Gastrocnemius medialis (tissue), 4 donors: ENCODE measurements at places on chromosomes 1 and 21. TPM values are rescaled to one million over a fixed set of nuclear protein-coding genes. Genes with fewer than 3 reads are reported as not detected.

MYOG gene
- total RNA-seq: 146 TPM

DNA sequence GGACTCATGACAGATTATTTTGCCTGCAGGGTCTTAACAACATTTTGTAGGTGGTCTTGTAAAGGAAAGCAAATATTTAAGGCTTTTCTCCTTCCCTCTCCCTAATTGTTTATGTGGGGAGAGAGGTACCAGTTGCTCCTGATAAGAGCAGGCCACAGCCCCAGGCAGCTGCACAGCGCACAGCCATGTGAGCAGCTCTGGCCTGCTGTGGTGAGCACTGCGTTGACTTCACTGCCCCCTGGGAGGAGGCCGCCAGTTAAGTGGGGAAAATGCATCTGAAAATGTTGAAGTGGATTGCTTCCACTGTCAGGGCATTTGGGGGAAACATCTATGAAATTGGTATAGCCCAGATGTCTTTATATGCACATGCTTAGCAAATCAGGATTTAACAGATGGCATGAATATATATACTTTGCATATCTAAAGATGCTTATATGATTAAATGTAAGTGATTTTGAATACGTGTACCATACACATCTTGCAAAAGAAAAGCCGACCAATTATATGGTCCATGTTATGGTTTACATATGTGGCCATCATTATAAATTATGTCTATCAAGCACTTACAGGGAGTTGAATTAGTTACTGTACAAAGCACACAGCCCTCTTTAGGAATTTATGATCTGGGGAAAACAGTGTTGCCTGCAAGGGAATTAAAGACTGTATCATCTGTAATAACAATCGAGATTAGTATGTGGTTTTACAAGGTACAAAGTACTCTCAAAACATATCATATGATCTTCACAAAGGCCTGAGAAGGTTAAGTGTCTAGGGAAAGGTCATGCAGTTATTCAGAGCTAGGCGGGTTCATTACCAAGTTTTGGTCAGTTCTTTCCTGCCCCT is 132.1 kb downstream of the RHOU start:
- DNase-seq: no peak
- H3K4me3 ChIP-seq: no peak overlapping the region
- H3K27me3 ChIP-seq: no peaks in the 10 kb centered on the region
- no peaks in the 10 kb centered on the region for H3K36me3 ChIP-seq
- no peak overlapping the region for H3K27ac ChIP-seq
- no peaks in the 10 kb centered on the region for H3K4me1 ChIP-seq

DNA sequence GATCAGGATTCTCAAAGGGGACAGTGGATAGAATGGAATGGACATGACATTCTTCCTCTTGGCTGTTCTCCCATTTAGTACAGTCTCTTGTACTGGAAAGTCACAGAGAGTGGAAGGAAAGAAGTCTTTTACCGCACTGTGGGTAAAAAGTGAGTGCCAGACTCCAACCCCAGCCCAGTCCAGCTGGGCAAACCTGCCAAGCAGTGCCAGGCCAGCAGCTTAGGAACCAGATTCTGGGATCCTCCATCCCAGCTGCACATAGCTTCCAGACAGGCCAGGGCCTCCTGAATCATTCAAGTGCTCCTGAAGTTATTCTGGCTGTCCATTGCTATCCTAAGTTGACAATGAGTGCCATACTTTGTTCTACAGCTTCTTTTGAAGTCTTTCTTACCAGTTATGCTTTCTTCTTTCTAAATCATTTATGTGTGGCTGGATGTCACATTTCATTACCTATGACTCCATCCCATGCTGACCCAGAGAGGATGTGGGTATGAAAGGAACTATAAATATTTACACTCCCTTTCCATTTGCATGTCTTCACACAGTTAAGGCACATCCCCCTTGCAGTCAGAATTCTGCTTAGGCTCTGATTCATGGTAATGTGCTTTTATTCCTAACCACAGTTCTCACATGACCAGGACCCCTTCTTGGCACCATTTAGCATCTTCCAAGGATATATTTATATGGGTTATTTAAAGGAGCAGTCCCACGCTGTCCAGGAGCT is 88.9 kb downstream of the AK5 start:
- no peak overlapping the region for H3K27ac ChIP-seq
- no peaks in the 10 kb centered on the region for H3K36me3 ChIP-seq
- no peak for DNase-seq
- H3K4me3 ChIP-seq: no peak overlapping the region

DNA sequence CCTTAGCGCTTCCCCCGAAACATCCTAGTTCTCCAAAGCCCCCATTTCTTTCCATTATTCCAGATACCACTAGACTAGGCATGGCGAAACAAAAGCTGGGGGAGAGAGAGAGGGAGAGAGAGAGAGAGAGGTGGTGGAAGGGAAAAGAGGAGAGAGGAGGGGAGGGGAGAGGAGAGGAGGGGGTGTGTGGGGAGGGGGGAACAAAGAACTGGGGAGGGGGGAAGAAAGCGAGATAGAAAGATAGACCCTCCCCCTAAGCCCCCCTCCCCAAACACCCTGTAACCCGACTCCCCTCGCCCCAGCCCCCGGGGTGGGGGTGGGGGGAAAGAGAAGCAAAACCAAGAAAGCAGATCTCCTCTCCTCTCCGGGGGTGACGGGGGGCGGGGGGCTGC is 352 bp downstream of the MEX3A start:
- H3K4me1 ChIP-seq: peaks cover 14% of the 10 kb centered on the region
- H3K27me3 ChIP-seq: peaks cover 5% of the 10 kb centered on the region
- no peak for DNase-seq
- no peaks in the 10 kb centered on the region for H3K36me3 ChIP-seq
